Neural cell (in vitro differentiated cells): ENCODE measurements at places on chromosomes 1 and 21. TPM values are rescaled to one million over a fixed set of nuclear protein-coding genes. Genes with fewer than 3 reads are reported as not detected.

GBP6 gene
- polyA plus RNA-seq: not detected in 2 replicates

RUNX3 gene
- polyA plus RNA-seq: not detected in 2 replicates

GPR3 gene
- 0.12 and 0.54 TPM in 2 replicates for polyA plus RNA-seq

STPG1 gene
- polyA plus RNA-seq: 0.89 and 2.2 TPM in 2 replicates

RIPK4 gene
- not detected in 2 replicates for polyA plus RNA-seq

MATN1 gene
- polyA plus RNA-seq: 0.22 and 0.42 TPM in 2 replicates

HSD3B1 gene
- not detected in 2 replicates for polyA plus RNA-seq

TSPAN1 gene
- polyA plus RNA-seq: 0.62 and 0.96 TPM in 2 replicates
